Activated T-helper 1 cell treated with anti-CD3 and anti-CD28 coated beads, Interleukin-2, amount 50 U/mL, for 16 hours (primary cell): ENCODE measurements at places on chromosomes 1 and 21.

GRCh38 chr1:226608699-226609505 lies 60.3 kb downstream of the STUM start:
- peak; percentile 49 for DNase-seq

DNA sequence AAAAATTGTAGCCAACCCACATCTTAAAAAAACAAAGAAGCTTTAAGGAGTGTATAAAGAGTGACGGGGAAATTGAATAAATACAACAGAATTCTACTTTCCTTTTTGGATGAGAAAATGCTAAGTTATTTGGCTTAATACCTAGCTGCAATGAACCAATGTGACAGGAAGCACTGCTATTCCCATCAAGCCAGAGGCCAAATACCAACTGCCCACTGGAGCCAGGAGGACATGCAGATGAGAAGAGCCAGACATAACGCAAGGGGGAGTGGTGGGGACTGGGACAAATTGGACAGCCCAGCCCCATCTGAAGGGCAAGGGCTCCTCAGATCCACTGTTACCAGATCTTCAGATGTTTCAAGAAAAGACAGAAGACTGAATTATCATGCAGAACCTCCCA lies 25.7 kb downstream of the DNAJC11 start:
- DNase-seq = no peak

DNA sequence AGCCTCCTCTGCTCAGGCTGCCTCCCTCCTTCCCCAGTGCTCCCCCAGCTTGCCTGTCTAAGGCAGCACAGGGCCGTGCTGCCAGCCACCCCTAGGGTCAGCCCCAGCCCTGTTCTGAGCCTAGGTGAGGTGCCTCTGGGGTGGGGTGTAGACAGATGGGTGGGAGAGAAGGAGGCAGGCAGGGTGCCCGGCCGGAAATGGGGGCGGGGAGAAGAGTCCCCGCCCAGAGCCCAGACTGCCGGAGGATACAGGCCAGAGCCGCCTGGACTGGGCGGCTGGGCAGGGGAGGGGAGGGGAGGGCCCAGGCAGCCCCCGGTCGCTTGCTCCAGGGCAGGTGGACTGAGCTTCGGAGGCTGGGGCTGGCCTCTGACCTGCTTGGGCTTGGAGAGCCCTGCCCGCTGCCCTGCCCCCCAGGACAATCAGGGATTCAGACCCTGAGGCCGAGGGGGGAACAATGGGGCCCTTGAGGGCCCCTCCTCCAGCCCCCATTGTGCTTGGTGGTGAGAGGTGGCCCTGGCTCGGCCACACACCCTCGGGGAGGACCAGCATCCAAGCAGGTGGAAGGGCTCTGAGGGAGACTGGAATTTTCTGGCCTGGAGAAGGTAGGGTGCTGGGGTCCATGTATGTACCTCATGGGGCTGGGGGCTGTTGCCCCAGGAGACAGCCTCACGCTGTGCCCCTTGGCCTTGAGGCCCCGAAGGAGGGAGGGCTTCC lies at the start of gene GJC2:
Gene GJC2, plus strand, starts transcription at position 525 of the 714 bp plus-strand sequence. CDS start 7,829 bp downstream, outside the sequence.
- DNase-seq = no peak

GRCh38 chr1:247115141-247115510 lies 11.0 kb upstream of the ZNF669 start:
- DNase-seq = no peak

DNA sequence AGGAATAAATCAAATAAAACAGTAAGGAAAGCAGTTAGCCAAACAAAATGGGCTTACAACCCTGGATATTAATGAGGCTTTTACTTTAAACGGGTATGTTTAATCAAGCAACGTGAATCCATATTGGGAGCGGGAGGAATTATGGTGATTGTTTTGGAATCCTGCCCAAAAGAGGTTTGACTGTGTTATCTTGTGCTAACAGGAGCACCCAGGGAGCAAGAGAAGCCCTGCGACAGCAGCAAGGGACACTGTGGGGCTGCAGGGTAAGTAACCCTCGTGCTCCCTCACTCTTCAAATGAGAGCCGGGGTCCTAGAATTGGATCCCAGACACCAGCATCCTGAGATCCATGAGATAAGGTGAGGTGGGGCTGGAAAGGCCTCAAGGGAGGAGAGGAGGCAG lies 72.6 kb upstream of the PGBD5 start:
- no peak for DNase-seq

GRCh38 chr1:87969040-87969439 lies 640.4 kb downstream of the LMO4 start:
- DNase-seq = no peak

GRCh38 chr1:161727256-161727924 lies 6.0 kb downstream of the FCRLB start:
- no peak for DNase-seq

- no peak for DNase-seq
These were observed 54.6 kb upstream of the BTG3 start for GRCh38 chr21:17667256-17667655.

- no peak for DNase-seq
These were observed 108.0 kb downstream of the PTPRU start for GRCh38 chr1:29344336-29344735.

- no peak for DNase-seq
These were observed 301.8 kb upstream of the DUSP10 start for GRCh38 chr1:222043444-222044292.

DNA sequence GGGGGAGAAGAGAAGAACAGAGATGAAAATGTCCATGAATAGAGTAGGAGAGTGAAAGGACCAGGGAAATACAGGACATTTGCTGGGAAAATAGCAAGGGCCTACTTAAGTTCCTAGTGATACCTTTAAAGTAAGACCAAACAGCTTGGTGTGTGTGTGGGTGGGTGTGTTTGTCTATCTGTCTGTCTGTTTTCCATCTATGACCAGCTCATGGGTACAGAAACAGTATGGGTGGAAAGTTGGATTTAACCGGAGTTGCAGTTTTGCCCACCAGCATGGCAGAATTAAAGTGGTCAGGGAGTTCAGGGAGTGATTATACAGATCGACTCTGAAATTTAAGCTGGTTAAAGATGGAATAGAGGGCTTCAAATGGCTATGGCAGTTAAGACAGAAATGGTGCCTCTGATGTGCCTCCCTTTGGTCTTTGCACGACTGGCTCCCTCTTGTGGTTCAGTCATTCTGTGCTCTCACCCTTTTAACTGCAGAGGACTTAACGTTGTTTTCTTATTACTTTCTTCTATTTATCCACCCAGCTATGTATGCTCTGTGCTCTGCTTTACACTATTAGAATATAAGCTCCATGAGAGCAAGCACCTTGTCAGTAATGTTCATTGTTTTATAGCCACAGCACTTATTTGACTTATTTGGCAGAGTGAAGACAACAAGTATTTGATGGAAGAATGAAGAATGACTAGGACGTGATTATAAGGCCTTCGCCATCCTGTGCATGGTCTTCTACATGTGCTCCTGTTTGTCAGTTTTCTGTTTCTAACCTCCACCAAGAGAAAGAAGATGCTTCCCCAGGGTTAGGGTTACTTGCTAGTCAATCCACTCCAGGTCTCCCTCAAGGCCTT lies 72.7 kb upstream of the AK4 start:
- peak; percentile 27 for DNase-seq

GRCh38 chr1:41239988-41240610 lies 2.0 kb downstream of the SCMH1 start:
- DNase-seq = no peak

- no peak for DNase-seq
These were observed 153.2 kb downstream of the VPS13D start for GRCh38 chr1:12383001-12383400.

- no peak for DNase-seq
These were observed 1.2 kb downstream of the GAS5 start for GRCh38 chr1:173866413-173867115.

DNA sequence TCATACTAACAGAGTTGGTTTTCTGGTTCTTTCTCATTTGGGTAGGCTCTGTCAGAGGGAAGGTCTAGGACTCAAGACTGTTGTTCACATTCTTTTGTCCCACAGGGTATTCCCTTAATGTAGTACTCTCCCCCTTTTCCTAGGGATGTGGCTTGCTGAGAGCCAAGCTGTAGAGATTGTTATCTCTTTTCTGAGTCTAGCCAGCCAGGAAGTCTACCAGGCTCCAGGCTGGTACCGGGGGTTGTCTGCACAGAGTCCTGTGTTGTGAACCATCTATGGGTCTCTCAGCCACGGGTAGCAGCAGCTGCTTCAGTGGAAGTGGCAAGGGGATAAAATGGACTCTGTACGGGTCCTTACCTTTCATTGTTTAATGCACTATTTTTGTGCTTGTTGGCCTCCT lies 226.4 kb downstream of the LBR start:
- no peak for DNase-seq

DNA sequence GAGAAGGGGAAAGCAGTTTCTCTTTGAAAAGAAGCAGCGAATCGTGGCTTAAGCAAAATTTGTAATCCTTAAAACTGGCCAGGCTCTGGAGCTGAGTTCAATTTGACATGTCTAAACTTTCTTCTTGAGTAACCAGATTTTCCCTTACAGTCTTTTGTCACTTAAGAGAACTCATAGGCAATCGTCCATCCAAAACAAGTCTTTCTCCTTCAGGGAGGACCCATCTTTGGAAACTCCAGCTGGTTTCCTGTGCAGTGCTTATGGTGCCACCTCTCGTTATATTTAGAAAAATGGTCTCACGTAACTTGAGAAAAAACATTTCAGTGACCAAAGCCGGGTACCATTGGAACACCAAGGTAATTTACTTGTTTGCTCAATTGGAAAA lies 1.8 kb upstream of the PTTG1IP start:
- DNase-seq = no peak

DNA sequence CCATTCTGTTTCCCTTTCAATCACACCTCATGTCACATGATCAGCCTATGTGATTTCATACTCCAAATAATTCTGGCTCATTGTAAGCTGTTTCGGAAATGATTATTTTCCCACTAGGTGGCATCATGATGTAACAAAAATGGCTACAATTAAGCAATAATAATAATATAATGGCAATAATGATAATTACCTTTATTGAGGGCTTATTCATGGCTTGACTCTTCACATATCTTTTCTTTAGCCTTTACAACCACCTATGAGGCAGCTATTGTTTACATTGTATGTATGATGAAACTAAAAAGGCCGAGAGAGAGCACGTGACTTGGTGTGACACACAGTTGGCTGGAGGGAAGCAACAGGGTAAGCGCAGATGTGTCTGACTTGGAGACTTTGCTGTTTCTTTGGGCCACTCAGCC lies 12.5 kb upstream of the KPRP start:
- DNase-seq = no peak

- DNase-seq = no peak
These were observed 268.0 kb downstream of the PTGER3 start for GRCh38 chr1:70779571-70779970.

GRCh38 chr1:154682254-154682653 lies 74.3 kb upstream of the ADAR start:
- DNase-seq = no peak

DNA sequence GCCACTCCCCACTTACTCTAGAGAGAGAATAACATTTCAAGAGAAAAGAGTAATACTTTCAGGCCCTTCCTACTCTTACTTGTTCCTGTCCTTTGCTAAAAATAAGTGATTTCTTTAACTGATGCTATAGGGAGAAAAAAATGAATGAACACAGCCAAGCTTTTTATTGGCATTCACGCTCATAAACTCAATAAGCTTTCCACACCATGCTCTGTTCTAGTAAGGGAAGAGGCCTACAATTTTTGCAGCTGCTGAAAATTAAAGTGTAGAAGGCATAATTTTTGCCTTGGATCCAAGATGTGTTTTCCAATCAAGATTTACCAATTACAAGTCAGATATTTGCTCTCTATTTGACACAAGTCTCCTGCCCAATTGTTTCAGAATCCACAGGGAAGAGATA lies 188.1 kb upstream of the RGS18 start:
- no peak for DNase-seq

DNA sequence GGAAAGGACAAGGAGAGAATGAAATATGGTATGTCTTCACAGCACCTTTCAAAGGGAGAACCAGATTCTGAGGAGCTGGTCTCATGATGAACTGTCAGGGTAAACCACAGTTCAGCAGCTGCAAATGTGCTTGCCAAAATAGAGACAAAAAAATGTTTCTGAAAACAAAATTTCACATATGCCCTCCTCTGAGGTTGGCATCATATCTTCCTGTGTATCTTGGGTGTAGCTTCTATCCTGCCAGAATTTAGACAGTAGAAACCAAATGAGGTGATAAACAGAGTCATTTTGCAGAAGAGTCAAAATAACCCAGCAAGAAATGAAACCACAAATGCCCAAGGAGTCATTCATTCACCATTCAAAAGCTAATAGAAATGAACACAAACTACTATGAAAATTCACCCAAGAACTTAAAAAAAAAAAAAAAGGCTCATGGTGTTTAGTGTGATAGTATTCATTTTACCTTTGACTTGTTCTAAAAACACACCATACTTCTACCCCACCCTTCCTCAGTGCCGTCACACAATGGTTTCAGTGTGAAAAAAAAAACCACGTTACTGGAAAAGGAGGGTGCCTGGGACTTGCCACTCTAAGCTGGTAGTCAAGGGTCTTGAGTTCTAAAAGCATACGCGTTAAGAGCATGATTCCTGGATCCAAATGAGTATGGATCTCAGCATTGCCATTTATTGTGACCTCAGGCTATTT lies 18.5 kb downstream of the SELL start:
- no peak for DNase-seq

GRCh38 chr1:195530961-195531360 lies 1077.3 kb downstream of the KCNT2 start:
- no peak for DNase-seq

DNA sequence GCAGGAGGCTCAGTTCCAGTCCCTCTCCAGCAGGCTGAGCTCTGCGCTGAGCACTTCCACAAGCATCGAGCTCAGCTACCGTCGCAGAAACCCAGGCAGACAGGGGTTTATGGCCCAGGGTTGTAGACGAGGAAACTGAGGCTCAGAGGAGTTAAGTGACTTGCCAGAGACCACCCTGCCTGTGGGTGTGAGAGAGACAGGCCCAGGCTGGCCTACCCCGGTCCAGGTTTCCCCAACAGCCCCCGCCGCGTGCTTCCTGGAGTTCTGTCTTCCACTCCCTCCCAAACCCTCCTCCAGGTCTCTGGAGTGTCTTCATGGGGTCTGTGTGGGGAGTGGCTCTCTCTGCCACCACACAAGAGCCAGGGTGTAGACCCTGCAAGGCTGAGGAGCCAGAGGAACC lies 615.9 kb downstream of the PTPRU start:
- DNase-seq = no peak

DNA sequence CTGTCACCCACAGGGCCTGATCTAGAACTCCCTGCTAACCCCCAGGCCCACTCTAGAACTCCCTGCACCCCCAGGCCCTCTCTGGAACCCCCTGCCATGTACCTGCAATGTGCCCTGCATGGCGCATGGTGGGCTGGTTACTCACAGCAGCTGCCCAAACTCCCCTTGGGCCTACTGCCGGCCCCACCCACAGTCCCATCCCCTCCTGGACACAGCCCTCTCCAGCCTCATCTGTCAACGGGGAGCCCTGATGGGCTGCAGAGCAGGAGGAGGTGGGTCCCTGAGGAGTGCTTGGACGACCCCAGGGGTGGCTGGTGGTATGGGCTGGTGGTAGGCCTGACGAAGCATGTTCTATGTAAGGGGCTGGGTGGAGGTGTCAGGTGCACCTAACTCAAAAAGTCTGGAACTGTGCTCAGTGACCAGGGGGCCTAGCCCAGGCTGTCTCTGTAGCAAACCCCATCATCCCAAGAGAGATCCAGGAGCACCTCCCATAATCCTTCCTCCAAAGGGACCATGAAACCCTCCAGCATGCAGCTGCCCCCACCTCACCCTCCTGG lies 19.0 kb upstream of the PRSS38 start:
- DNase-seq = no peak

- DNase-seq = no peak
These were observed 7.3 kb downstream of the SCYL3 start for GRCh38 chr1:169886422-169886821.
